ENCODE measurements at places on chromosomes 4 and X.
A peak's percentile ranks its signal among the peaks of the same experiment; 100 is the strongest.

GRCh38 chr4:1991087-1991486 lies 17.7 kb downstream of the NELFA start:
- DNase-seq, result no peak

DNA sequence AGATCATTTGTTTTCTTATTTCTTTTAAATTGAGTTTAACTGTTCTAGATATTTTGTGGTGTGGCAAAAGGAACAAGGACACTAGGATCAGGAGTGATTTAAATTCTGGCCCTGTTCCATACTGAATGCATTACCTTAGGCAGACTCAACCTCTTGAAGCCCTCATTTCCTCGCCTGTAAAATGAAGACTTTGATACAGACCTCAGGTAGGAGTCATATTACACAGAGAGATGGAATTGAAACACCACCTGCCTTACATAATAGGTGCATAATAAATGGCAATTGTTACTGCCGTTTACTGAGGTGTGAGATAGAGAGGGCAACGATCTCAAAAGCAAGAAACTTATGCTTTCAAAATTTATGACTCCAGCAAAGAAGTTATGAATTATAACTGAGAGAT lies 28.2 kb upstream of the RASSF6 start:
- DNase-seq, result no peak

DNA sequence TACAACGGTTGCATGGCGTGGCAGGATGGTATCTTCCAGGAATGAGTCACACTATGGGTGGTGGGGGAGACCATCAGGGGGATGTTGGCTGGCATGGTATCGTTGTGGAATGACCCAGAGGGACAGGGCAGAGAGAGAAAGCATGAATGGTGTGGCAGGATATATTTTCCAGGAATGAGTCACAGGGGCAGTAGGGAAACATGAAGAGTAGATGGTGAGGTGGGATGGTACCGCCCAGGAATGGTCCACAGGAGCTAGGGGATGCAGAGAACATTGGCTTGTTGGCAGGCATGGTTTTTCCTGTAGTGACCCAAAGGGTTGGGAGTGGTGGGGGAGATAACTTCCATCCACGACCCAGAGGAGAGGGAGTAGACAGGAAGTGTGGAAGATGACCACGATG lies 62.4 kb downstream of the MAOA start:
- DNase-seq, result no peak

GRCh38 chr4:79362626-79363025 lies 36.8 kb upstream of the NAA11 start:
- no peak for DNase-seq

DNA sequence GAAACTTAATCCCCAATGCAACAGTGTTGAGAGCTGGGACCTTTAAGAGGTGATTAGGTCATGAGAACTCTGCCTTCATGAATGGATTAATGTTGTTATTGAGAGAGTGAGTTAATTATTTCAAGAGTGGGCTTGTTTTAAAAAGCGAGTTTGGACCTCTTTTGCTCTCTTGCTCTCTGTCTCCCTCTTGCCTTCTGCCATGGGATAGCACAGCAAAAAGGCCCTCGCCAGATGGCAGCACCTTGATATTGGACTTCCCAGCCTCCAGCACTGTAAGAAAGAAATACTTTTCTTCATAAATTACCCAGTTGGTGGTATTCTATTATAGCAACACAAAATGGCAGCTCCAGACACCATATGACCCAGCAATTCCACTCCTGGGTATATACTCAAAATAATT lies 7.0 kb upstream of the ATP6AP2 start:
- peak; percentile 18 for DNase-seq
